Activated T-helper 1 cell treated with anti-CD3 and anti-CD28 coated beads, Interleukin-12 subunit alpha, Interleukin-12 subunit beta, Interleukin-2, Interleukin-4 antibody, amounts not matched to agents 30 ng/mL and 10 ng/mL and 1 ng/mL, durations not matched to agents 14 hours and 24 hours and 36 hours (primary cell): ENCODE measurements at places on chromosomes 13 and 19.
A peak's percentile ranks its signal among the peaks of the same experiment; 100 is the strongest.

GRCh38 chr13:19993024-19993423 lies 34.5 kb downstream of the ZMYM2 start:
- H3K27ac ChIP-seq, result peak overlapping the region; percentile 3
- H3K36me3 ChIP-seq, result peaks cover 26% of the 10 kb centered on the region
- no peaks in the 10 kb centered on the region for H3K27me3 ChIP-seq
- H3K4me3 ChIP-seq, result no peak overlapping the region
- H3K4me1 ChIP-seq, result peaks cover 9% of the 10 kb centered on the region
- DNase-seq, result no peak

DNA sequence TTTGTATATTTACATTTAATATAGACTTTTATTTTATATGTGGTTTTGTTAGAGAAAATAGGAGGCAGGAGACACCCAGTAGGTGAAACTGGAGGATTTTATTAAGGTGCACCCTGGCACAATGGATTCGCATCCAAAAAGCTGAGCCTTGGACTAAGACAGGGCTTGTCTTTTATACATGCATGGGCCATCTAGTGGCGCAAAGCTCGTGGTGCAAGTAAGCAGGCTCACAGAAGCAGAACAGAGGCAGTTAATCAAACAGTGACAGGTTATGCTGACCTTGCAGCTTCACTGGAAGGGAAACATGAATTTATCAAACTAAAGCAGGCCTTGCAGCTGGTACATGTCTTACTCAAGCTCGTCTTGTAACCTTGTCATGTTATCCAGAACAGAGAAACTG lies 58.8 kb upstream of the ZNF681 start:
- no peaks in the 10 kb centered on the region for H3K4me1 ChIP-seq
- H3K36me3 ChIP-seq, result peaks cover 2% of the 10 kb centered on the region
- H3K27ac ChIP-seq, result no peak overlapping the region
- H3K4me3 ChIP-seq, result no peak overlapping the region

GRCh38 chr13:102902789-102903347 lies 57.0 kb downstream of the ERCC5 start:
- no peak overlapping the region for H3K4me3 ChIP-seq
- H3K4me1 ChIP-seq, result no peaks in the 10 kb centered on the region
- peak overlapping the region; percentile 40 for H3K27ac ChIP-seq
- DNase-seq, result no peak
- no peaks in the 10 kb centered on the region for H3K36me3 ChIP-seq

GRCh38 chr13:73223372-73223781 lies 164.6 kb downstream of the KLF5 start:
- DNase-seq, result peak; percentile 2
- no peak overlapping the region for H3K4me3 ChIP-seq
- peaks cover 16% of the 10 kb centered on the region for H3K4me1 ChIP-seq
- peaks cover 6% of the 10 kb centered on the region for H3K36me3 ChIP-seq
- peaks cover 8% of the 10 kb centered on the region for H3K27me3 ChIP-seq

- H3K36me3 ChIP-seq, result no peaks in the 10 kb centered on the region
- no peak overlapping the region for H3K4me3 ChIP-seq
- no peak for DNase-seq
- peak overlapping the region; percentile 15 for H3K27ac ChIP-seq
- H3K4me1 ChIP-seq, result peaks cover 39% of the 10 kb centered on the region
Observed at GRCh38 chr19:28435551-28436271, 777.2 kb downstream of the UQCRFS1 start.

GRCh38 chr19:47601180-47601904 lies 7.6 kb upstream of the BICRA start:
- H3K36me3 ChIP-seq, result no peaks in the 10 kb centered on the region
- H3K4me1 ChIP-seq, result peaks cover 26% of the 10 kb centered on the region
- DNase-seq, result no peak
- H3K27ac ChIP-seq, result peak overlapping the region; percentile 89
- H3K4me3 ChIP-seq, result peak overlapping the region; percentile 87
- H3K27me3 ChIP-seq, result peaks cover 1% of the 10 kb centered on the region

GRCh38 chr13:103557878-103558277 lies 491.7 kb upstream of the SLC10A2 start:
- H3K4me1 ChIP-seq, result no peaks in the 10 kb centered on the region
- DNase-seq, result no peak
- no peak overlapping the region for H3K27ac ChIP-seq
- no peaks in the 10 kb centered on the region for H3K36me3 ChIP-seq
